ENCODE measurements at places on chromosomes 16 and 17.

DNA sequence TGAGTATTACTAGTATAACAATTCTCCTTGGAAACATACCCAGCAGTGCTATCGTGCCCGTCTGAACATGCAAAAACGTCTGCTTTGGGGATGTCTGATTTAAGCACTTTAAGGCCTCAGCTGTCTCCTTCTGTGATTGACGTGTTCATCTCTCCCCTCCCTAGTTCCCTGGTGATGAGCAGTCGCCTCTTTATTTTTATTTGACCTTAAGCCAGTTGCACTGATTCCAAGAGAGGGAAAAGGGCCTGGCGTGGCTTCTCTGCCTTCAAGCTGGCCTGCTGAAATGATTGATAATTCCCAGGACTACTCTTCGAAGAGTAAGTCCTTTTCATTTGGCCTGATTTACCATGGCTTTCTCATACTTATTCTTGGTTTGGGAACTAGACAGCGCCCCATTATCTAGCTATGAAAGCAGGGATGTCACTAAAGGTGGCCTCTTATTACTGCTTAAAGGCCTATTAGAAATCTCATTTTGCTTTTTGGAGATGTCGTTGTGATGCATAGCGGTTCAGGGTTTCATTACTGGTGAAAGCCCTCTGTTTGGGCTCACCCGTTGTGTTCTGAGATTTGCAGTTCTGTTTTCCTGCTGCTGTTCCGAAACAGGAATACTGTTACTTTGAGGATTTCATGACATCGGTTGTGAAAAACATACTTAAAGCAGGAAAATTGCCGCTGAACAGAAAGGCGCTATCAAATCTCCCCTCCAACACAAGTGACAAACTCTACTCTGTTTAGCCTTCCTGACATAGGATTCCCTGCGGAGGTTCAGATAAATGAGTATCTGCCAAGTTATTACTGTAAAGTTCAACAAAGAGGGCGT is 65.5 kb downstream of the IQCK start:
- DNase-seq: no peak

- peak; percentile 83 for DNase-seq
These were observed at the start of gene TUBB3 for GRCh38 chr16:89922884-89923639. Gene TUBB3 (plus strand): TSS chr16:89923342. CDS start chr16:89923402, 60 bp downstream.

GRCh38 chr16:5851393-5851982 is 753.9 kb upstream of the EEF2KMT start:
- DNase-seq: no peak

DNA sequence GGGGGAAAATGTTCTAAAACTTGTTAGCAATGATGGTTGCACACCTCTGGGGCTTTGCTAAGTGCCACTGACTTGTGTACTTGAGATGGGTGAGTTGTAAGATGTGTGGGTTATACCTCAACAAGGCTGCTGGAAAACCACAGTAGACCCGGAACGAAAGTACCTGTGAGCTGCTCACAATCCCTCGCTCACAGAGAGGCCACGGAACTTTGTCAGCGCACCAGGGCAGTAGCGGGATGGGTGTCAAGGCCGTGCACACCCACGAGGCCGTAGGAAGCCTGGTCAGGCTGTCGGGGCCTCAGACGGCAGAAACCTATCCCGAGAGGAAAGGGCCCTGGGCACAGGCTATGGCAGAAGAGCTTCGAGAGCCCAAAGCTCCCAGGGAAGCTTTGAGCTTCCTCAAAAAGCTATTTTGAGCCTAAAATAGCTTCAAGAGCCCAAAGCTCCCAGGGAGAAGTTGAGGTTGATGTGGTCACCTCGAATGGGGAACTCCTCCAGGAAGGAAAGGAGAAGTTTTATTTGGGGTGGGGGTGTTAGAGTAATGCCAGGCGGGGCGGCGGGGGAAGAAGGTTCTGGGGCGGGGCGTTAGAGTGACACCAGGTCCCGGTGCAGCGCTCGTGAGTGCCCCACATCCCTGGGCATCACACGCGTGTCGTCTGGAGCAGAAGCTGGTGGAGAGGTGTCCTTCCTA is 19.0 kb downstream of the CBFA2T3 start:
- no peak for DNase-seq

DNA sequence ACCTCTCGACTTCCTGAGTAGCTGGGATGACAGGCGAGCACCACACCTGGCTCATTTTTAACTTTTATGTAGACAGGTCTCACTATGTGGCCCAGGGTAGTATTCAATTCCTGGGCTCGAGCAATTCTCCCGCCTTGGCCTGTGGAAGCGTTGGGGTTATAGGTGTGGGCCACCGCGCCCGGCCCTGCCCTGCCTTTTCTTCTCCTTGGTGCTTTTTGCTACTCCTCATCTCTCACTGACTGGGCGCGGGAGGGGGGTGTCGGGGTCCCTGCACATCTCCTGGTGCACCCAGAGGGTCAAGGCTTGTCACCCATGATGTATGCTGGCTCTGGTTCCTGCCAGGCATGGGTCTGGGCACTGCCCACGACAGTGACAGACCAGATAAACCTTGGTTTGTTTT is 2.9 kb downstream of the MCRIP2 start:
- DNase-seq: no peak

DNA sequence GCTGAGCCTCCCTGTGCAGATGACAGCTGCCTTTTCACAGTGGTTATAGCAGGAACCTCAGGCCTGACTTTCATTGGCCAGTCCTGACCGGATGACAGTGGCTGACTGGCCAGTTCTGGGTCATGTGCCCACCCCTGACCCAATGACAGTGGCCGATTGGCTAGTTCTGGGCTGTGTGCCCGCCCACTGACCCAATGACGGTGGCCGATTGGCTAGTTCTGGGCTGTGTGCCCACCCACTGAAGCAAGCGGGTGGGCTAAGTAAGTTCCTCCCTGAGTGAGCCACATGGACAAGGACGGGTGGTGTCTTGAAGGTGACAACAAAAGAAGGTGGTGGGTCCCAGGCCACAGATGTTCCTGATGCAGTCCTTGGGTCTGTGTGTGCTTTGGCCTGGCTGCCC is 9.5 kb downstream of the DEF8 start:
- DNase-seq: peak; percentile 41

- no peak for DNase-seq
These were observed 108.0 kb downstream of the SKAP1 start for GRCh38 chr17:48322060-48322459.

DNA sequence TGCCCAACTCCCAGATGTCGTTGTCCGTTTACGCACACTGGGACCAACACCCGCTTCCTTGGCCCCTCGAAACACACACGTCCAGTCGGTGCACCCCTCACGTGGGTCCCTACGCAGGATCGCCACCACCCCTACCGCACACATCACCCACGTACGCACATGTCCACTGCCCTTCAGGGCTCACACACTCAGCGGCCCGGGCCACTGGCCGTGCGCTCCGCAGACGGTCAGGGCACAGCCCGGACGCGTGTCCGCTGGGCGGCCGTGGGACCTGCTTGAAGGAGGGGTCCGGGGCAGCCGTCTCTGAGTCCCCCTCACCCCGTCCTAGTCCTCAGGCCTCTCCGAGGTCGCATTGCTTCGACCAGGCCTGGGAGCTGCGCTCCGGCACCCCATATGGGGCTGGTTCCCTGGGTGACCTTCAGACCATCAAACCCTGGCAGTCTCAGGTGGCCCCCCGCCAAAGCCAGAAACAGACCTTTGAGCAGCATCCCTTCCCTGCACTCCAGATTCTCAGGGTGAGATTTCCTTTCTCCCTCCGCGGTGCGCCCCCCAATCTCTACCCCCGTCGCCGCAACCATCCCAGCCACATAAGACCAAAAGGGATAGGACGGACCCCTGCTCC is 914 bp upstream of the GPRC5B start:
- DNase-seq: no peak

DNA sequence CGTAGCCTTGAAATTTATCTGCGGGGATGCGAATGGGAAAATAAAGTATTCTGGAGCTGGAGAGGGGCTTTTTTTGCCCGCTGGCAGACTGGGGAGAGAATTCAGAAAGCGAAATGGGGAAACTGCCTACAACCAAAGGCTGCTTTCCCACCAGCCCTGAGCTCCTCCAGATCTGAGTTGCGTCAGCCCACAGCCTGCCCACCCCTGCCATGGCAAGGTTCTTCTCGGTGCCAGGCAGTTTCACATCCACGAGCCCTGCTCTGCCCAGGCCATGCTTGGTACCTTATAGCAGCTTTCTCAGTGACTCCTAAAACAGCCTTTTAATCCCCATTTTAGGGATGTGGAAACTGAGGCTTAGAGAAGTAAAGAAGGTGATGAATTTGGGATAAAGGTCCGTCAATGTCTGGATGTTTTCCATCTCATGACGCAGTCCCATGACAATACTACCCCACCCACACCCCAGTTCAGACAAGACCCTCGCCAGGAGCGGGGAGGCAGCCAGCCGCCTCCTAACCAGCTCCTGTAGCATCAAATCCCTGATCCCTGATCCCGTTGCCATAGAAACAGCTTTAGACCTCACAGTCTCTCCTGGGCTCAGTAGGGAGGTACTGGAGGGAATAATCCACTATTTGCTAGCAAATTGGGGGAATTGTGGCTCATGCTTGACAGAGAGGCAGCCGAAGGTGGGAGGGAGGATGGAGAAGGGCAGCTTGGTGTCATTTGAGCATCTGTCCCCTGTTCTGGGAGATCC is 113.5 kb downstream of the MGAT5B start:
- DNase-seq: no peak

DNA sequence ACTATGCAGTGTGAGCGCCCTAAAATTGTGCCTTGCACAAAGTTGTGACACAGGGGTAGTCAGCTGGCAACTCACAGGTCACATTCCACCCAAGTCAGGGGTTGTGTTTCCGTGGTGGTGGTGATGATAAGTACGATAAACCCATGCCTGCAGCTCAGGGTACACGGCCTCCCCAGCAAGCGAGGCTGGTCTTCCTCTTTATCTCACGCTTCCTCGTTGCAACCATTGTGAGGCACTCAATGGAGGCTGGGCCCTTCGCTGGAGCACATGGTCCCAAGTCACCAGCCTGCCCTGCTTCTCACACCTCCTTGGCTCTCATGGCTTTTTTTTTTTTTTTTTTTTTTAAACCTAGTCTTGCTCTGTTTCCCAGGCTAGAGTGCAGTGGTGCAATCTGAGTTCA is 307.5 kb downstream of the CPPED1 start:
- DNase-seq: no peak

- no peak for DNase-seq
These were observed 80.5 kb downstream of the ATF7IP2 start for GRCh38 chr16:10466313-10466712.

- DNase-seq: no peak
These were observed 23.6 kb upstream of the CACNA1H start for GRCh38 chr16:1129106-1129960.

DNA sequence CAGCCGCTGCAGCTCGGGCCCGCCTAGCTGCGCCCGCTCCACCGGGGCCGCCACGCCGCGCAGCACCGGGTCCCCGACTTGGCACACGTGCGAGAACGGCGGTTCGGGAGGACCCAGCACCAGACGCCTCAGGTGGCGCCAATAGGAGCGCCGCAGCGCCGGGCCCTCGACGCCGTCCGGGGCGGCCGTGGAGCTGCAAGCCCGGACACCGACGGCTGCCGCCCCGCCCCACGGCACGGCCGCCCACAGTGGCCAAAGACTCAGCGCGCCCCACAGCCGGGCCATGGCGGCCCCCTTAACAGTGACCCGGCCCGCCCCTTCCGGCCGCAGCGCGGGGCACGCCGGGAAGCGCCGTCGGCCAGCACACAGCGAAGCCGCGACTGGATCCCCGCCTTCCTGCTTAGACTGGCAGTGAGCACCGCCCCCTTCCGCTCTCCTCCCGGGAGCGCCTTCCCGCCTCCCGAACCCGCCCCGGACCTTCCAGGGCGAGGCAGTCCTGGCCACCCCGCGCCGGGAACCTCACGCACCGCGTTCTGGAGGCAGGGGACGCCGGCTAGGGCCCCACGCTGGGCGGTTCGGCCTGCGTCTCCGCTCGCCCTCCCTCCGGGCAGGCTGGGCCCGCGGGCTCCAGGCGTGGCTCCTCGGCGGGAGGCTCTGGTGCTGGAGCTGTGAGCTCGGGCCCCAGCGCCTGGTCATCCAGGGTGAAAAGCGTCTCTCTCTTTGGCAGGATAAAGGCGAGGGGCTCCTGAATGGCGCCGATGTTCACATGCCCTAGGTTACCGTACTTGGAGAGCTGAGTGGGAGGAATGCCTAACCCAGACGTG is at the start of gene PDF:
Gene PDF, minus strand, starts transcription at position 303 of the 824 bp plus-strand sequence. Its CDS starts 18 bp downstream, at position 285.
- peak; percentile 72 for DNase-seq

GRCh38 chr16:54928411-54929089 is 2.1 kb upstream of the IRX5 start:
- peak; percentile 40 for DNase-seq
